ENCODE measurements at places on chromosomes 1 and 21.

DNA sequence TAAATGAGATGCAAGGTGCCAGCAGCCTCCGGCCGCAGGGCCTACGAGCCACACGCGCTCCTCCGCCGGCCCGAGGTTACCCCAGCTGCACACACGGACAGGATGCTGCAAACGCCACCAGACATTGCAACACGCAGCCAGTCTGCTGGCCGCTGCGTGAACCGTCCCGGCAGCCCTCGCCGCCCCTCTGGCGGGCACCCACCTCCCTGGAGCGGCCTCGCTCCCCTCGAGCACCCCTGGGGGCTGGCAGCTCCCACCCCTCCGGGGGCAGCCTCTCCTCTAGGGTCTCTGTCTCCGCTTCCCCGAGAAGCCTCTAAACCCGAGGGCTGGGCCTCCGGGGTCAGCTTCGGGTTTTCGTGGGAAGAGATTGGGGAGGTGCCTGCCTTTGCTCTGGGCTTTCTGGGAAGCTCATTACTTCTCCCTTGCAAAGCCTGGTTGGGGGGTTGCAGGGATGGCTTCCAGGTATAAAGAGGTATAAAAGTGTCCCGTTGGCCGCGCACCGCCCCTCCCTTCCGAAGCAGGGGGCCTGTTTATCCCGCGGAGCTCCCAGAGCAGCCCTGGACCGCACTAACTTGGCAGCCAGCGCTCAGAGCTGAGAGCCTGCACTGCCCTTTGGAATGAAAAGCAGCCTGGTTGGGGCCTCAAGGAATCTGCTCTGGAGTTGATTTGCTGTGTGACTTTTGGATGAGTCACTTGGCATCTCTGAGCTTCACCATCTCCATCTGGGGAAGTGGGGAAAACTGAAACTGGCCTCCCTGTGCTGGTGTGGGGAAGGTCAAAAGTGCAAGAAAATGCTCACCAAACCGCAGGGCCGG lies 21.8 kb downstream of the DHRS3 start:
- DNase-seq, result peak; percentile 99

GRCh38 chr1:86231076-86231475 lies 74.5 kb upstream of the COL24A1 start:
- DNase-seq, result no peak

DNA sequence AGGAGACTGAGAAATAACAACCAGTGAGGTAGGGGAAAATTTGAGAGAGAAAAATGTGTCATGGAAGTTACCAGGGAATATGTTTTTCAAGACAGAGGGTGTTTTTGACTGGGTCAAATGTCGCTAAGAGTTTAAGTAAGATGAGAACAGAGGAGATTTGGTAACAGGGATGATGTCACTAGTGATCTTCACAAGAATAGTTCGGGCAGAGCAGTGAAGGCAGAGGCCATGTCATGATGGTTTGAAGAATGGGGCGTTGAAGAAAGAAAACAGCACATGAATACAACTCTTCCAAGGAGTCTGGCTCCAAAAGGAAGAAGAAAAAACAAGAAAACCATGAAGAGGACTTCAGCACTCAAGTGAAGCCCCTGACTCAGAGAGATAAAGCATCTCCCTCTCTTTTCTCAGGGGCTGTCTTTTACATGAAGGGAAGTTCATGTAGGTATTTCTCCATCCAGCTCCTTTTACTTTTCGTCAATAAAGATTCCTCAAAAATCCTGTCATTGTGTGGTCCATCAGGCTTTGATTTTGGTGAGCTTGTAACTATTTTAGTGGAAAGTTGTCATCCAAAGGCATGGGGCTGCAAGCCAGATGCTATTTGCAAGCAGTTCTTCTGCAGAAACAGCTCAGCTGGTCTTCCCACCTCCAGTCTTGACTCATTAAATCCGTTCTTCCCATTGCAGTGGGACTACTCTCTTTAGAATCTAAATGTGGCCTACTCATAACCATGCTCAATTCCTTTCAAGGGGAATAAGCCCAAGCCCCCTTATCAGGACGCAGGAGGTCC lies 397.3 kb downstream of the LMX1A start:
- no peak for DNase-seq

DNA sequence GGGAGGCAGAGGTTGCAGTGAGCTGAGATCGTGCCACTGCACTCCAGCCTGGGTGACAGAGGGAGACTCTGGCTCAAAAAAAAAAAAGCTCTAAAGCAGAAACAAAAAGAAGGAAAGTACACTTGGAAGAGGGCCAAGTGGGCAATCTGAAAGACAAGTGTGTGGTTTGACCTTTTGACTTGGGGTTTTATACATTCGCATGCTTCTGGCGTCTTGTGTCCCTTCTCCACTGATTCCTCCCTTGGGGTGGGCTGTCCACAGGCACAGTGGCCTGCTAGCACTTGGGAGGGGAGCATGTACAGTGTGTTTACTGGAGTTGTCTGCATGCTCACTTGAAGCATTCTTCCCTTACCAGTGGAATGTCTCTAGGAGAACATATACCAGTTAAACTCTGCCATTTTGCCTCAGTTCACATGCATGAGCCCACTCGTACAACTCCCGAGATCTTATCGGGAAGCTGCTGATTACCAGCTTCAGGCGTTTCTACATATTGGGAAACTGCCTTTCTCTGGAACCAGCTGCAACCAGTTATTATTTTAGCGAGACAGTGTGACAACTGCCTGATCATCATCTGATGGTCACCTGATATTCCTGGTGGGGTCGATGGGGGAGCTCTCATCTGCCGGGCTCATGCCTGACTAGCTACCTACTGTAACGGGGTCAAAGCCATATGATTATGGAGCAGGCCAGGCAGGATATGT lies 113.5 kb upstream of the ZNF678 start:
- DNase-seq, result no peak

DNA sequence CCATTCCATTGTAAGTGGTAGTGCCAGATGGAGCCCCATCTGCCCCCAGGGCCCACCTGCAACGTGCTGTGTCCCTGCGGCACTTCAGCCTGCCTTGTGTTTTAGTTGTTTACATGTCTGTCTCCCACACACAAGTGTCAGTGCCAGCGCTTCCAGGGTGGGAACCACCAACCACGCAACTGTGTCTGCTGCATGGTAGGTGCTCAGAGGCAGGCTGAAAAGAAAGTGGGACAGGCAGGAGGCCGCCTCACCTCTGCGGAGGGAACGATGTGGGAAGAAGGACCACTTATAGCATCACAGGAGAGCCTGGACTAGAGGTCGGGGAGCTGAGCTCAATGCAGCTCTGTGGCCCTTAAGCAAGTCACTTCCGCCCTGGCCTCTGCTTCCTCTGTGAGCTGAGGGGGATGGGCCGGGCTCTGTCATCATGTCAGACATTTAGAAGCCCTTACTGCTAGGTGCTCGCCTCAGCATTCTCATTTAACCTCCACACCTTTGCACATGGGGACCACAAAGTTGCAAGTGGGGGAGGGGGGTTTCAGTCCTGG lies 17.9 kb downstream of the SLC9A1 start:
- DNase-seq, result no peak

GRCh38 chr1:116380499-116381242 lies 7.6 kb downstream of the ATP1A1 start:
- DNase-seq, result no peak

DNA sequence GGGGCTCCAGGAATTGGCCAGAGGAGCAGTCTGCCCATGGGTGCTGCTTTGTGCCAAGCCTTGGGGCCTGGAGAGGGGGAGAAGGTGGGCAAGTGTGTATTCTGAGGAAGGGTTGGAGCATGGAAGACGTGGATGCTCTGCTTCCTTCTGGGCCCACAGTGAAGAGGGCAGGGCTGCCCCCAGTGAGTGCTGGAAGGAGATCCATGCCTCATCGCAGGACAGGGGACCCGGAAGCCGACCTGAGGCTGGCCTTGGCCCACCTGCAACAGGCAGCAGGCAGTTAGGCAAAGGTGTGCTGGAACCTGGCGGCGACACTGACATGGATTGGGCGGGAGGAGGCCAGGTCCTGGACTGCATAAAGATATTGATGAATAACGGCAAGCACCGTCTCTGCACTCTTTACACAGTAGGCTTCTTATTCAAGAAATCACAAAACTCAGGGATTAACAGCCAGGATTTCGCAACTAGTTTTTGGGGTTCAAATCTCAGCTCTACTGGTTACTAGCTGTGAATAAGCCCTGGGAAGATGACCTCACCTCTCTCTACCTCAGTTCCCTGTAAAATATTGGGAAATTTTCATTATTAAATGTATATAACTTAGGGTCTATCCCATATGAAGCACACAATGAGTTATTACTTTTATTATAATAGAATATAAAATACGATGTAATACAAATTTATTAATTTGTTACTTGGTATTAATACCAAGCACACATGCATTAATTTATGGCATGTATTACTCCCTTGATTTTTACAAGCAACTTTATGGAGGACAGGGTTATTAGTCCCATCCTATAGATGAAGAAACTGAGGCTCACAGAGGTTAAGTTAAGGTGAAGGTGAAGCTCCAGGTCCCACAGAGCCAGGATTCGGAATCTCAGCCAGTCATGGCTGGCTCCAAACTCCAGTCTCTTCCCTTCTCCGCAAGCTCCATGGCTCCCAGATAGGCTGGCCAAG lies 62.3 kb downstream of the DHRS3 start:
- no peak for DNase-seq

GRCh38 chr1:205663286-205663936 lies 16.9 kb downstream of the SLC45A3 start:
- DNase-seq, result no peak

- no peak for DNase-seq
These were observed 284.4 kb upstream of the GJB5 start for GRCh38 chr1:34470401-34470800.

- DNase-seq, result no peak
These were observed 26.9 kb upstream of the GPR88 start for GRCh38 chr1:100511058-100511457.

GRCh38 chr1:211482306-211482705 lies 9.7 kb downstream of the RD3 start:
- no peak for DNase-seq

- DNase-seq, result no peak
These were observed 194.8 kb downstream of the PTPRU start for GRCh38 chr1:29431138-29431537.

- DNase-seq, result no peak
These were observed 215.1 kb downstream of the S1PR1 start for GRCh38 chr1:101451888-101452287.

DNA sequence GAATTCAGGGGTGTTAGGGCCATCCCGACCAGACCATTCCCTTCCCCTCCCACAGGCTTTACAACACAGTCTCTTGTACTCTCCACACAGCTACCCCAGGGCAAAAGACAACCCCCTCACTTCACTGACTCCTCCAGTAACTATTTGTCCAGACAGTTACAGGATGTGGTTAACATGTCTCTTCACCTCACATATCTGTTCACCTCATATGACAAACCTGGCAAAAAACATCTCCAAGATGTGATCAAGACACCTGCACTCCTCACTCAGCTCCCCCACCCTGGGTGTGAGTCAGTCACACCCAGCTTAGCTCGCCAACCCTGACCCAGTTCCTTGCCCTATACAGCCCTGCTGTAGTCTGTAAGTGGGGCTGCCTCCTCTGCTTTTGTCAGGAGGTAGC lies 490.5 kb upstream of the CHRM3 start:
- DNase-seq, result no peak

- DNase-seq, result peak; percentile 100
These were observed 78.7 kb downstream of the FGGY start for GRCh38 chr1:59375321-59376220.

DNA sequence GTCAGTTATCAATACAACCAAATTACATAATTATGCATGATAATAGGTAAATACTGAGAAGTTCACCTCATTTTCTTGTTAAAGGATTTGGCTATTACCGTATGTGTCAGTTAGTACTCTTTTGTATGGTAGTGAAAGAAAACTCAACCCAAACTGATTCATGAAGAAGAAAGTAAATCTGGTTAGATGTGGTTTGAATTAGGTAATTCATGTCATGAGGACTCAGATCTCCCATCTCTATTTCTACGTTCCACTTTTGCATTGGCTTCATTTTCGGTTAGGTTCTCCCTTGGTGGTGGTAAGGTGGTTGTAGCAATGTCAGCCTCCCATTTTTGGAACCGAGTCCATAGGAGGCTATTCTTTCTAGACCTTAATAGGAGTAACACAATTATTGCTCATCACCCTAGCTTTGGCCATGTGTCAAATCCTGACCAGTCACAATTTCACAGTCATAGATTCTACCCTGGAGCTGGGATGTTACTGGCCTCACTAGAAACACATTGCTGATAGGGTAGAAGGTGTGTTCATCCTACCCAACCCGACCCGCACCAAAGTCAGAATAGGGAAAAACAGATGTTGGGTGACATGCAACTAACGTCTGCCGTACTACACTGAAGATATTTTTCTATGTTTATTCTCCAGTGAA lies 97.6 kb downstream of the OSBPL9 start:
- DNase-seq, result peak; percentile 13

DNA sequence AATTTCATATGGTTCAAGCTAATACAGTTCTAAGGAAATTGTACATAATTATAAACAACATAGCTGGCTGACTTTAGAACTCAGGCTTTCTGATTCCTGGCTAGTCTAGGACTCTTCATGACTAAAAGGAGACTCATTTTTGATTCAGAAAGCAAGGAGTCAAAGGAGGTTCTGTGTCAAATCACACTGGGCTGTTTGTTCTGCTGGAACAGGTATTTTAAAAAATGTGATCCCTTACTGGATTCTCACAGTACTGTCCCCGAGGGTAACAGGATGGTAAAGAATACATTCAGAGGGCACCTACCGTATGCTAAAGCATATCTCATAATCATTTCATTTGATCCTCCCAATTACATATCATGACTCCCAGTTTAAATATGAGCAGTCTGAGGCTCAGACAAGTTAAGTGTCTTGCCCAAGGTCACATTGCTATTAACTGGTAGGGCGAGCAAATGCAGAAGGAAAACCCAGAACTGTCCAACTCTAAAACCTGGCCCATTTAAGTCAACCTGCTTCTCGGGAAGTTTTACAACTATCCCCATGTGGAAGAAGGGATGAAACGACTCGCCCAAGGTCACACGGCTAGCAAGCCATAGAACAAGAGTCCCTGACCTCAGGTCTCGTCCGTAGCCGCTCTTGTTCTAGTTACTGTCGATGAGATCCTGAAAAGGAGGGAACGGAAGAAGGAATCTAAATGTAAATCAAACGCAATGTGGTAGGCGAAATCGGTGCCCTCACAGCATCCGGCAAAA lies 675 bp downstream of the MYSM1 start:
- DNase-seq, result no peak

GRCh38 chr1:208950206-208950605 lies 633.3 kb upstream of the CAMK1G start:
- DNase-seq, result no peak

DNA sequence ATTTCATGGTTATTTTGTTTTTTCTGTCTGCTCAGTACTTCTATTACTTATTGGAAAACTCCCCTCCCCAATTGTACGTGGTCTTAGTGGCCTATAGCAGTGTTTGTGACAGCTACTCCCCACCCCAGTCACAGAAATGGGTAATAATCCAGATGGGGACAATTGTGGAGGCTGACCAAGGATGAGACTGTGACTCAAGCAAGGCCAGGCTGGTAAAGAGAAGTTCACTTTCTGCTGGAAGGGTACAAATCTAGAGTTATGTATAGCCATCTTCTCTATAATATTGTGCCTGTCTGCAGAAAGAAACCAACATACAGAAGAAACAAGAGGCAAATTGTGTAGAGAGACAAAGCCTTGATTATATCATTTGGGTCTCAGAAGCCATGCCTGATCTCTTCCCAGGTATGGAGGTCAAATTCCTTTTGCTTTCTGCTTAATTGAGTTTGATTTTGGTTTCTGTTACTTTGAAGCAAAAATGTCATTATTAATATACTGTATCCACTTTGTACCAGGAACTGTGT lies 270.4 kb downstream of the HLX start:
- no peak for DNase-seq

All from fibroblast of skin of right biceps (primary cell).